ENCODE measurements at places on chromosomes 7 and 10.

- DNase-seq: no peak
These were observed 468.0 kb upstream of the ZMIZ1 start for GRCh38 chr10:78600740-78601139.

GRCh38 chr7:80774843-80775242, 136.4 kb downstream of the CD36 start:
- DNase-seq: no peak

DNA sequence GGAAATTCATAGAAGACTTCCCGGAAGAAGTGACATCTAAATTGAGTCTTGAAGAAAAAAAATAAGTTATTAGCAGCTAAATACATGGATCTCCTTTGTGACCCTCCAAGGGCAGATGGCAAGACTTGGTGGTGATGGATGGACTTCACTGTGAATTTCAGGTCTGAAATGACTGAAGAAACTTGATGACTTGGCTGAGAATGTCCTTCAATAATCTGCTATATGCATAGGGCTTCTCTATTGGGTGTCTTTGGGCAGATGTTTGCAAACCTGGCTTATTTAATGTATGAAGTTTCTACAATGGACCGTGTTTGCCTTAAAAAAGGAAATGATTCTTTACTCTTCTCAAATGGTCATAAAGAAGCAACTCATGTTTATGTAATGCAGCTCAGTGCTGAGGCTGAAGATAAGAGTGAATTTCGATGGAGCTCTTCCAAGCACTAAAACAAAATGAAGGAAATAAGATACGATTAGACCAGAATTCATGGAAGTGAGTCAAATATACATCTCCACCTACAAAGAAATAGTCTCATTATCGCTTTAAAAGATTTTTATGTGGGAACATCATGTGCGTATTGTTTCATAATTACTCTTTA, 116.6 kb upstream of the WDR11 start:
- DNase-seq: no peak

DNA sequence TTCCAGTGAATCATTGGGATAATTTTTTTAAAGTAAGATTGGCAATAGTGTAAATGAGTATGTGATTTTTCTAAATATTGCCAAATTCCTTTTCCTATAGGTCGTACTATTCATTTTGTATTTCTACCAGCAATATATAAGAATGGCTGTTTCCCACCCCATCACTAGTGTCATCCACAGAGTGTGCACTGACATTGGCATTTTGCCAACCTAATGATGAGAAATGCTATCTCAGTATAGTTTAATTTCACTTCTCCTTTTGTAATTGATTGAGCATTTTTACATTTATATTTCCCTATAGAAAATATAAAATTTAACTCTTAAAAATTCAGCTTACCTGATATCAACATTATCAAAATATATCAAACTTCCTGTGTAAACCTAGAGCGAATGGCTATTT, 17.6 kb upstream of the TMEM26 start:
- DNase-seq: no peak

DNA sequence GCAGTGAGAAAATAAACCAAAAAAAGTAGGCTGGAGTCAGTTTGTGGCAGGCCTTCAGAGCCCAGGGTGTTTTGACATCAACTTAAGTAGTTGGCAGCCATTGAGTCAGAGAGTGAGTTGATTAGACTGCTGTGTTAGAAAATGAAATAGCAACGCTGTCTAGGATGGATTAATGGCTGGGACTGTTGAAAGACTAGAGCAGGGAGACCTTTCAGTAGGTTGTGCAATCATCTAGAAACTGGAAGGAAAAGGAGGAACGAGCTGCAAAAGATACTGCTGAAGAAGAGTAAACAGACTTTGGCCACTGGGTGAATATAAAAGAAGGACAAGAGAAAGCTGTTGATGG, 28.6 kb upstream of the TRIL start:
- no peak for DNase-seq

DNA sequence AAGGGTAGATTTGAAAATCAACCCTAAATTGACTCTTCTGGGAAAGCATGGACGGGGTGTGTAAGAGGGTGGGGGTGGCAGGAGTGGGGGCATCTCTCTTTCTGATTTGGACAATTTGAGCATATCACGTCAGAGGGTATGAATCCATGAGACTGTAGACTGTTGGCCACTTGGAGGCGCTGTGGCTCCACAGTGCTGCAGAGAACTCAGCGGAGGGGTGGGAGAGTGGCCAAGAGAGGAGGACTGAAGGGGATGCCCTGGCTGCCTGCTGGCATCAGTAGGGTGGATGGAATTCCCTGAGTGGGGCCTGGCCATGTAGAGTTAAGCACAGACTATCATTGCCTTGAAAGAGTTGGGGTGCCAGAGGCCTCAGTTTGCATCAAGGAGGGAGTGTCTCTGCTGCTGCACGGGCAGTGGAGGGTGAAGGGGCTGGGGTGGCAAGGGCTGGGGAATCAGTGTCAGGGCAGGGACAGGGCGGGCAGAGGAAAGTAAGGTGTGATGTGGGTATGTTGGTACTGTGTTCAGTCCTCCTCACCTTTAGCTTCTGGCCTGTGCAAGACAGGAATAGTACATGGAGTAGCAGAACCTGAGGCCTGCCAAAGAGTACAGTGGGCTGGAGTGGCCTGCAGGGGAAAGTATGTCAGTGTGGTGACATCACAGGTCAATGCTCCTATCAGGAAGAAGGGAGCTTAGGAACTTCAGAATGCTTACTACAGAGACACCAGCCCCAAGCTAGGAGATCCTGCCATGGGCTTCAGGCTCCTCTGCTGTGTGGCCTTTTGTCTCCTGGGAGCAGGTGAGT, 133.5 kb upstream of the PRSS58 start:
- DNase-seq: no peak

DNA sequence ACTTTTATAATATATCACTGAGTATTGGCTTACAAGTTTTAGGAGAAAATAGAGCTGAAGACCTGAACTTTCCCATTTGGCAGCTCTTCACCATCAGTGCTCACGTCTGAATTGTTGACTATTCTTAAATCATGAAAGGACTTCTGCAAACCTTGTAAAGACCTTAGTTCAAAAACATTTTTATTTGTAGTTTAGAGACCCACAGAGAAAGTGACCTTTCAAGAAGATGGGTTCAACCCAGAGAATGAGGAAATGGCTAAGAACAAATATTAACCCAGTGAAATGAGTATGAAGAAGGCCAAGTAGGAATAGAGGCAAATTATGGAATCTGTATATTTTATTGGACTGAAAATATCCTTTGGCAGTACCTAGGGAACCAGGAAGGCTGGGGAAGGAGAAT, 1151.1 kb downstream of the GATA3 start:
- DNase-seq: no peak

- DNase-seq: no peak
These were observed 3.3 kb downstream of the LBX1 start for GRCh38 chr10:101225846-101226421.

DNA sequence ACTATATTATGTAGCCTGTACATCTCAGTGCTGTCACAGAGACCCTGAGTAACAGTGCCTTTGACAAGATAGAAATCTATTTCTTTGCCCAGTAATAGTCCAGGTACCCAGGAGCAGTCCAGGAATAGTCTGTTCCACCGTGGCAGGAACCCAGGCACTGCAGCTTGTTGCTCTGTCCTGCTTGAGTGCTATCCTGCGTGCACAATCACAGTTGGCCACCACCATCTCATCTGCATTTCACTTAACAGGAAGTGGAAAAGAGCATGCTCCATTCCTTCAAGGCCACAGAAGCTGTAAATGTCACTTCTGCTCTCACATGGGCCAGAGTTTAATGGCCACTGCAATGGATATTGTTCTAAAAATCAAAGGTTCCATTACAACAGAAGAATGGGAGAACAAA, 61.5 kb upstream of the PRR15 start:
- DNase-seq: no peak

- DNase-seq: no peak
These were observed 804 bp downstream of the TMEM106B start for GRCh38 chr7:12211711-12212485.

- no peak for DNase-seq
These were observed 9.7 kb downstream of the ZSCAN21 start for GRCh38 chr7:100059251-100059739.

DNA sequence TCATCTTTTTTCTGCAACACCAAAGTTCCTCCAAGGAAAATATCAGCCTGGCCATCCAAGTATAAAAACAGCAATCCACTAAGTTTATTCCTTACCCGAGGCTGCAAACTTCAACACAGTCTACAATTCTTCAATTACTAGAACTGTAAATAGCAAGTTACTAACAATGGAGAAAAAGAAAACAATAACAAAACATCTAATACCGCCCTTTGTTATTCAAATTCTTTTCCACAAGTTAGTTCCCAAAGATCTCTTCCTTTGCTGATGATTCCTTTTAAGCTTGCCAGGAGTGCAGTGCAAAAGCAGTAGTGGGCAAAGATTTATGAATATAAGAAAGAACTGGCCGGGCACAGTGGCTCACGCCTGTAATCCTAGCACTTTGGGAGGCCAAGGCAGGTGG, 86.2 kb downstream of the CUL2 start:
- DNase-seq: no peak

Measured in urothelium cell line (cell line).